NCI-H524 (cell line): ENCODE measurements at places on chromosomes 6 and 20.

DNA sequence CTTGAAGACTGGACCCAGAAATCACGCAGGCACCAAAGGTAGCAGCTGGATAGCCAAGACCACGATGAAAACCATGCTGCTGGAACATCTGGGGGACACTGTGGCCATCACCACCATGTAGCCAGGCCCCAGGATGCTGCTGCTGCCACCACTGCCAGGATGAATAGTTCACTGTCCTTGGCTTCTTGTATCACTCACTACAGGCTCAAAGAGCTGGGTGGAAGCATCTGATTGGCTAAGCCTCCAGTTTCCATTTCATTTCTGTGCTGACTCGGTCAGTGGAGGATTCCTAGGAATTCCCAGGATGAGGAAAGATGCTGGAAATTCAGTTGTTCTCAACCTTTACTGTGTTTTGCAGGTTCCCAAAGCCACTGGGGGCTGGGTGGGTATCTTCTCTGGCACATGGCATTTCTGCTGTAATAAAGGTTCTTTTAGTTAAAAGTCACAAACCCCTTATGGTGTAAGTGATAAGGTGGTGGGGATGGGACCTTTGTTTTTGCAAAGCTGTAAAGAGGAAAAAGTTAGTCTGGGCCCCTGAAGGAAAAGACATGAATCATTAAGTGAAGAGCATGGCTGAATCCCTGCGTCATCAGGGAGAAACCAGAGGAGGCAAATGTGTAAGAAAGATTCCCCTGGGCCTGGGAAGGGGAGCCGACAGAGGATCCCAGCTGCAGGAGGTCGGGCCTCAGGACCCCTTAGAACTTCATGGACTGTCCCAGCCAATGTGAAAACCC lies 75.6 kb upstream of the RNF24 start:
- DNase-seq: no peak

DNA sequence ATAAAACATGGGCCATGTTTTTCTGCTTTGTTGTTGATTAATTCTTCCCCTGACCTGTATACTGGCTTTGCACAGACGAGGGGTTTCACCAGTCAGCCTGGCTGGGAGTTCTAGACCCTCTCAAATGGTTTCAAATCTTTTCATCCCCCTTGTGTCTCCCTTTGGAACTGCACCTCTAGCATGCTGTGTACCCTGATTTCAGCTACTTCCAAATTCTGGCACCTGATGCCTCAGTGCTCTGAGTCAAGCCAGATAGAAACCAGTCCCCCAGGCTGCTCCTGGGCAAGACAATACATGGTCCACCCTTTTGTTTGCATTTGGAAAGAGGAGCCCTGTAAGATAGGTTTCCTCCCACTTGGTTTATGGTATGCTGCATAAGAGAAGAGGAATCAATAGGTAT lies 290.2 kb downstream of the BTBD3 start:
- DNase-seq: peak; percentile 53

DNA sequence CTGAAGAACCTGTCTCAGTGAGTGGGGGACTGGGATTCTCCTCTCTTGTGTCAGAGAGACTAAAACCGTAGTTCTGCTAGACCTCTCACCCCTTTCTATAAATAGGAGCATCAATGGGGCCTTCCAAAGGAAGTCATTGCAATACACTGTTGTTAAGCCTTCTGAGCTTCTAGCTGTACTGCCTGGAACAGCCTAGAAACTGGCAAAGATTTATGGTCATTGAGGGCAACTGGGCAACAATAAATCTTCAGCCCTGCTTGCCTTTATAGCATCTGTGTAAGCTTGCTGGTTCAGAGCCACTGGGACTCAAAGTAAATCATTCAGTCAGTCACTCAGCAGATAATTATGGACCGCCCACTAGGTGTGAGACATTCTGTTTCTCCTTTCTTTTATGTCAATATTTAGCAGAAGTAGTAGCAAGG lies 53.2 kb downstream of the PPP1R14C start:
- no peak for DNase-seq

DNA sequence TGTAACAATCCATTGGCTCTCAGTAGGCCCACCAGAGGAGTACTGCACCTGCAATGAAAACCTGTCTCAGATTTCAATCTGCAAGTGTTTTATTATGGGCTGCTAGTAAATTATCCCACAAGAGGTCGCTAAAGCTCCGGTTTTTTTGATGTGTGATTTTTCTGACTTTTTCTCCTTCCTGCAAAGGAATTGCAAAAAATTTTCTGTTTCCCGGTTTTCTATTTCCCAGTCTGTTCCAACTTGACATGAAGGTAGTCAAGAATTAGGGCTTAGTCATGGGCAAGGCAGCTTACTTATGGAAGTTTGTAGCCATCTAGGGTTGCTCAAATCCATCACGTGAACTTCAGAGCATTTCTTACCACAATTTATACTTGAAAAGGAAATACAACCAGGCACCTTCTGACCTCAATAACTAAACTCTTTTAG lies 38.5 kb upstream of the AHI1 start:
- DNase-seq: no peak

- DNase-seq: no peak
Measured at GRCh38 chr6:7998103-7998725, 66.0 kb downstream of the BLOC1S5 start.

GRCh38 chr20:54941666-54942065 lies 466.3 kb downstream of the DOK5 start:
- no peak for DNase-seq
